ENCODE measurements at places on chromosomes 1 and 21.

DNA sequence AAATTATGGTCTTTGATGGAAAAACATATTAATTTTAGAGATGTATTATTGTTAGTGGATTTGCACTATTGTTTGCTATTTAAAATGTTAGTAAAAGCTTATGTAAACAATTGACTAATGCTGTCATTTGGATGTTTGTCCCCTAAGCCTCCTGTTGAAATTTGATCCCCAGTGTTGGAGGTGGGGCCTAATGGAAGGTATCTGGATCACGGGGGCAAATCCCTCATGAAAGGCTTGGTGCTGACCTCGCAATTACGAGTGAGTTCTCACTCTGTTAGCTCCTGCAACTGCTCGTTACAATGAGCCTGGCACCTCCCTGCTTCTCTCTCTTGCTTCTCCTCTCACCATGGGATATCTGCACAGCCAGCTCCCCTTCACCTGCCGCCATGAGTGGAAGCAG, 14.3 kb downstream of the TMEM35B start:
- no peak for DNase-seq

DNA sequence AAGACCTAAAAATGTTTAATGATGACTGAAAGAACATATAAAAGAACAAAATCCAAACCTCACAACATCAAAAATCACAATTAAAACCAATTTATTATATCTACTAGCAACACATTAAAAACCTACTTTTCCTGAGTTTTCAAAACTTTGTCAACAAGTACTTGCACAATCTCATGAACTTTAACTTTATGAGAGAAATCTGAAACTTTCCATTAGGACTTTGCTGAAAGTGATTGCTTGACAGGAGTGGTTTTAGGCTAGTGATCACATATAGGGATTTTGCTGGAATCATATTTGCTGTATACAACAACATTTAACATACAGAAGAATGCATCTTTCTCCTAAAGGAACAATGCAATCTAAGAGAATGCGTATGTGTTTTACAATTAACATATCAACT, 13.2 kb downstream of the HNRNPR start:
- no peak for DNase-seq

- no peak for DNase-seq
Measured at GRCh38 chr1:163444665-163445064, 122.9 kb downstream of the NUF2 start.

DNA sequence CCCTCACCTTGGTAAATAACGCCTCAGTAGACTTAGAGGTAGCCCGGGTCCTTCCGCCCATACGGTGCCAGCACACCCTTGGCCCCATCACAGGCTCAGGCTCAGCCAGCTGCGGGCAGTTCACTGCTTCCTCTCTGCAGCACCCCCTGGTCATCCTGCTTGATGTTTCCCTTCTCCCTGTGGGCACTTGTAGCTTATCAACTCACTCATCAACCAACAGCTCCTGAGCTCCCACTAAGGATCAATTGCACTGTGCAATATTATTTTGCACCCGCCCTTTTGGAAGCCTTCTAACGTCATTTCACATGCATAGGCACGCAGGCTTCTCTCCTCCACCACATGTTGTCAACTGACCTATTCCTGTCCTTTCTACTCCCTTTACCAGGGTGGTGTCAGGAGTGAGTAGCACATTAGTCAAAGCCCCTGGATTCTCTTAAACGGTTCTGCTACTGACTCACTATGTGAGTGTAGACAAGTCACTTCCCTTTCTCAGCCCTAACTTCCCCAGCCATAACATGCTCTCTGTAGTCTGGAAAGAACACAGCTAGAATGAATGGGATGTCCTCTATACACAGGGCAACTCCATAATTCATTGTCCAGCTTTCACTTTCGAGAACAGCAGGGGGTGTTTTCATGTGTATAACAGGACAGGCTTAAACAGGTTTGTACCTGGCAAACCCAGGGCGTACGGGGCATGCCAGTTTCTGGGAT, 47.1 kb upstream of the IRF2BP2 start:
- DNase-seq: peak; percentile 93

- DNase-seq: no peak
Measured at GRCh38 chr1:8930116-8930515, 15.6 kb upstream of the CA6 start.

DNA sequence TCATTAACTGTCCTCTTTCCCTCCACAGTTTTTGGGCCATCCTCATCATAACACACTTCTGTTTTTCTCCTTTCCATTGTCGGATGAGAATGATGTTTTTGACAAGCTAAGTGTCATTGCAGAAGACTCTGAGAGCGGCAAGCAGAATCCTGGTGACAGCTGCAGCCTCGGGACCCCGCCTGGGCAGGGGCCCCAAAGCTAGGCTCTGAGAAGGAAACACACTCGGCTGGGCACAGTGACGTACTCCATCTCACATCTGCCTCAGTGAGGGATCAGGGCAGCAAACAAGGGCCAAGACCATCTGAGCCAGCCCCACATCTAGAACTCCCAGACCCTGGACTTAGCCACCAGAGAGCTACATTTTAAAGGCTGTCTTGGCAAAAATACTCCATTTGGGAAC, 28.6 kb upstream of the IFNAR1 start:
- no peak for DNase-seq

GRCh38 chr1:155006601-155007101, 4.0 kb downstream of the ZBTB7B start:
- no peak for DNase-seq

DNA sequence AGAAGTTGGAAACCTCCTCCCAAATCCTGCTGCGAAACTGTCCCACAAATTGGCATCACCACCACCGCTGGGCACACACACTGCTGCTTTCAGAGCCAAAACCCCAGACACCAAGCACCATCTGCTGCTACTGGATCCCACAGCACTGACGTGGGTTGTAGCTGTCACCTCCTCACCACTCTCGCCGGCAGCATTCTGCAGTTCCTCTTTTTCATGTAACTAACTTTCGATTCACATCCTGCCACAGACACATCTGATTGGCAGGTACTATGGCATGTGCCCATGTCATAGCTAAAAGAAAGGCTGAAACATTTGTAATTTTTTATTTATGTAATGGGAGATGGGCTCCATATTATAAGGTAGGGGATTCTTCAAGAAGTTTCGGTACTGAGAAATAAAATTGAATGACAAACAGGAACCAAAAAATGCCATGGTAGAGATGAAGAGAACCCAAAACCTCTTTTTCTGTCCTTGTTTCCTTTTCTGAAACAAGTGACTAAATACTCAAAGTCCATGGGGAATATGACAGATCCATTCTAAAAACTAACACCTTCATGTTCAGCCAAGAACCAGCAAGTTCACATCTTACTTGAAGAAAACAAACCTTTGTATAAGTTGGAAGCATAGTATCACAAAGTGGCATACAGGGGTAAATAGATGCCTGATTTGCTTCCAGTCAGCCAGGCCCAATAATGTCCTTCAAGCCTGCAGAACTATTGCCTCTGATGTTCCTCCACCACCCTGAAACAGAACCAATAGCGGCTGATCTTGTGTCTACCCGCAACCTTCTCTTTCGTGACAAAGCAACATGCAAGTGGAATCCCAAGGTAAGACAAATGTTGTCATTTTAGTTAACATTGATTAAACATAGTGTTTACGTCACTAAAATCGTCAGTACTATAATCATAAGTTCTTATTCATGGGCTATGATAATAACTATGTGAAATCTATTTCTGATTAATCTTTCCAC, 26.6 kb upstream of the RGS13 start:
- no peak for DNase-seq

DNA sequence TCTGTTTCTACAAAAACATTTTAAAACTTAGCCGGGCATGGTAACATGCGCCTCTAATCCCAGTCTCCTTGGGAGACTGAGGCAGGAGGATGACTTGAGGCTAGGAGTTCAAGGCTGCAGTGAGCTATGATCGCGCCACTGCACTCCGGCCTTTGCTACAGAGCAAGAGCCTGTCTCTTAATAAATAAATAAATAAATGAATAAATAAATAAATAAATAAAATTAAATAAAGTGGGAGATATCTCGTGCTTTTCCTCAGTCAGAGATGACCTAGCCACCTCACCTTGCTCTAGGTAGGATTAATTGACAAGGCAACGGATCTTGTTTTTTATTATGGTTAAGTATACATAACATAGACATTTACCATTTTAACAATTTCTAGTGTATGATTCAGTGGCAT, 14.3 kb upstream of the BRWD1 start:
- no peak for DNase-seq

DNA sequence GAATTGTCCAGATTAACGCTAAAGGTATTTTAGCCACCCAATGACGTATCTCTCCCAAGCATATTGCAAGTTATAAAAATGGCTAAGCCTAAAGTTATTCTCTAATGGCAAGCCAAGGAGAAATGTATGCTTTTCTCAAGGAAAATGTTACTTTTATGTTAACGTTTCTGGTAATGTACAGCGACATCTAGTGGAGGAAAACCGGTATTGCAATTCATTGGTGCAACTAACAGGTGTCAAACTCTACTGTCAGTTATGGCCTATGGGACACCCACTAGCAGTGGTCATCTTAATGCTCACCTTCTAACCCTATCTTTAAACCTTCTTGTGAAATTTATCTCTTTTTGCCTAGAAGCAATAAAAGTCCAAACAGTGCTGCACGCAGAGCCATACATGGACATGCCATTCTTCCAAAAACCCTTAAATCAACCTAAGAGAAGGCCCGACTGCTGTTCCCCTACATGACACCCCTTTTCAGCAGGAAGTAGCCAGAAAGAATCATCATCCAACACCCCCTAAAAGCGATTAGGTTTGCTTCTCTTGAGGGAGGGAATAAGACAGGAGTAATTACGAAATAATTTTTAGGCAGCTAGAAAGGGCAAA, 68.7 kb upstream of the LRIF1 start:
- DNase-seq: peak; percentile 25

GRCh38 chr1:218620956-218621355, 275.8 kb downstream of the TGFB2 start:
- peak; percentile 50 for DNase-seq

DNA sequence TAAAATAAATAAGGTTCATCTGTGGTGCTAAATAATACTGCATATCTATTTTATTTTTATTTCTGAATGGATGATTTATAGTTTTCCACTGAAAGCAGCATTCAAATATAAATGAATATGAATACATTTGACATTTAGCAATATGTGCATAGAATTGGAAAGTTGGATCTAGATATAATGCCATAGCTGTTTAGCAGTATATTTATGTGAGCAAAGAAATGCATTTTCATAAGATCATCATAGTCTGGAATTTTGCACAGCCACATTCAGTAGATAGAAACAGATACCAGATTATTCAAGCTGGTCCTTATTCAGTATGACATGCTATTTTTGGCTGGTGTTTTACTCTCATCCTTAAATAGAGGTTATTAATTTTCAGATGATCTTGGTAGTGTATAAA, 46.0 kb downstream of the SNX7 start:
- no peak for DNase-seq

- no peak for DNase-seq
Measured at GRCh38 chr1:178101654-178102053, 7.8 kb downstream of the RASAL2 start.

DNA sequence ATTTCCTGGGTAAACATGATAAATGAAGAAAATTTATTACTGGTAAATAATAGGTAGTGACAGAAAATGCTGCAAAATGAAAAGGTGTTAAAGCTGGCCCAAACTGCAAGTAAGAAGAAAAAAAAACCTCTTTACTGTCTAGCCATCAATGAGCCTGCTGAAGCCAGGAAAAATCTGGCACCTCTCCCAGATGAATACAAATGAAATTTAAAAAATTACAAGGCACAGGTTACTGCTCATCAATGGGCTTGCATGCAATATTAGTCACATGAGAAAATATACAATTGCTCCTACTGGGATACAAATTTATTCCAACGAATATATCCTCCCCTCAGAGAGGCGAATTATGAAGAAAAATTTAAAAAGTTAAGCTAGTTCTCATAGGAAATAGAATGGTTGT, 1422.5 kb downstream of the KCNT2 start:
- DNase-seq: no peak

- no peak for DNase-seq
Measured at GRCh38 chr1:30575066-30575465, 148.3 kb downstream of the MATN1 start.

DNA sequence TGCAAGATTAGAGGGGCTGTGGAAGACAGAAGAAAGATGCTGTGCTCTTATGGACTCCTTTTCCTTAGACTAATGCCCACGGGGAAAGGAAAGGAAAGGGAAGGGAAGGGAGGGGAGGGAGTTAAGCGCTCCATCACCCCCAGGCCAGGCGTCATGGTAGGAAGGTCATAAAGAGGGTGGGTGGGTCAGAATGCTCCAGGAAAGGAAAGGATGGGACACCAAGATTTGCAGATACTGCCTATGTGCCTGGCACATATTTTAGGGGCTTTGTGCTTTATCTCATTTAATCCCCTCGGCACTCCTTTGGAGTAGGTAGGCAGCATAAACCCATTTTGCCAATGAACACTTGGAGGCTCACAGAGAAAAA, 41.4 kb downstream of the MAB21L3 start:
- no peak for DNase-seq

DNA sequence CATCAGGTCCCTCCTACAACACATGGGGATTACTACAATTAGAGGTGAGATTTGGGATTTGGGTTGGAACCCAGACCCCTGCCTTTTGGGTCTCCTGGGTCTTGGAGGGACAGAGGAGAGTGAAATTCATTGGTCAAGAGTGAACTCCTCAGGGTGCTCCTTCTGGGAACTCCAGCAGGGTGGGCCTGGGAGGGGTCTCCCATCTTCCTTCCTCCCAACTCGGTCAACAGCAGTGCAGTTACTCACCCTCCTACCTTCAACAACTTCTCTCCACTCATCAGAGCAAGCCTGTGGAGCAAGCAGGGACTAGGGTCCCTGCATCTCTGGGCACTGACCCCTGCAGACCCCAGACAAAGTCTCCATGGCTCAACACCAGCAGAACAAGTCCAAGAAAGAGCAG, 89.3 kb upstream of the TMPRSS2 start:
- DNase-seq: no peak

DNA sequence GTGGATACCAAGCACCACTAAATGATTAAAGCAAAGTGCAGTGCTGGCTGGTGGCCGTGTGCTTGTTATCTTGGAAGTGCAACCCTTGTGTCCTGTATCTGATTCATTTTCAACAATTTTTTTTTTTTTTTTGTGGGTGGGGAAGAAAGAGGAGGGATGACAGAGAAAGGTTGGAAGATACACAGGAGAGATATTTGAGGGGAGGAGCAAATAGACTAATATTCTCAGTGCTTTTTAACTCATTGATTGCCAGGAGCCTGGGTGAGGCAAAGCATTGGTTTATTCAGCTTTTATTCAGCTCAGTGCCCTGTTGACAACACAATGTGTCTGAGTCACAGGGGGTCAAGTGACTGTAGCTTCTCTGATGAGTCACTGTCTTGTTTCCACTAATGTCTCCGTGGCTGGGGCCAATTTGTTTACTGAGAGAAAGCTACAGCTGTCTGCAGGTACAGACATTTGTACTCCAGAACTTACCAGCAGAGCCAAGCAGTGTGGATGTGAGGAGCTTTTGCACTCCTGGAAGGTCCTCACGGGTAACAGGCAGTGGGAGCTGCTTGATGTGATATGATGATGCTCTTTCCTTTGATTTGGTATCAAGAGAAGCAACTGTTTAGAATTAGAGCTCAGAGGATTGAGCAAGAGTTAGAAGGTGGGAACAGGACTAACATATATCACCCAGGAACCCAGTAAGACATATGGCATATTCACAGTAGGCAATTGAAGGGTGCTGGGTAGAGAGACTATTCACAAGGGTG, 23.6 kb upstream of the DNM3 start:
- DNase-seq: peak; percentile 64
